Activated naive CD4-positive, alpha-beta T cell treated with anti-CD3 and anti-CD28 coated beads for 36 hours (primary cell): ENCODE measurements at places on chromosomes 16 and 17.

GRCh38 chr17:39014795-39015545 is 47.8 kb upstream of the FBXO47 start:
- no peak for DNase-seq

DNA sequence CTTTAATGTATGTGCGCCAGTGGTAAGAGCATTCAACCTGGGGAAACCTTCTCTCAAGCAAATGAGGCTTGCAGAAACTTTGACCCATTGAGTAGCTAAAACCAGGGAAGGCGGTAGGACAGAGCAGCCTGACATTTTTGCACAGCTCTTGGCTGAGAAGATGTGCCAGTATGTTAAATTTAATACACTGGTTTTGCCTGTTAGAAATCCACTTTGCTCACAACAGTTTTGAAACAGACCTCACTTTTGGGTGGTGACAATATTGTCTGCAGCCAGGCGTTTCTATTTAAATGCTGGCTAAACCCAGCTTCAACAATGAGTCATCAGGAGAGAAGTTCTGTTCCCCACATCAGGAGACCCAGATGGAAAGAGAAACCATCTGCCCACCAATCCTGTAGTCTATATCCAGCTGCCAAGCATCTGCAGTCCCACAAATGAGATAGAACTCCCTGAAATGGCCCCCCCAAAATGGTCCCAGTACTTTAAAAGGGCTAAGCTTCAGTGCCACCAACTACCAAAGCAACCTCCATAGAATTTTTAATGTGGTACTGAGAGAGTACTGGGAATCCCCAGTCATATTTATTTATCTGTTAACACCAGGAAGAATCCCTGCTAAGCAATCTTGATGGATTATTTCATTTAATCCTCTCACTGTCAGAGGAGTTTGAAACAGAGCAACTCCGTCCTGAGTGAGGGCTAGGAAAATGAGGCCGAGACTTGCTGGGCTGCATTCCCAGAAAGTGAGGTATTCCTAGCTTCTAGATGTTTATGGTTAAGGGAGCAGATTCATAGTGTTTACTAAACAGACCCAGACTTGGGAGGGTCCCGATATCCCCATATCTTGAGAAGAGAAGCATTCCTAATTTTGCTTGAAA is 29.0 kb upstream of the CLEC3A start:
- no peak for DNase-seq

DNA sequence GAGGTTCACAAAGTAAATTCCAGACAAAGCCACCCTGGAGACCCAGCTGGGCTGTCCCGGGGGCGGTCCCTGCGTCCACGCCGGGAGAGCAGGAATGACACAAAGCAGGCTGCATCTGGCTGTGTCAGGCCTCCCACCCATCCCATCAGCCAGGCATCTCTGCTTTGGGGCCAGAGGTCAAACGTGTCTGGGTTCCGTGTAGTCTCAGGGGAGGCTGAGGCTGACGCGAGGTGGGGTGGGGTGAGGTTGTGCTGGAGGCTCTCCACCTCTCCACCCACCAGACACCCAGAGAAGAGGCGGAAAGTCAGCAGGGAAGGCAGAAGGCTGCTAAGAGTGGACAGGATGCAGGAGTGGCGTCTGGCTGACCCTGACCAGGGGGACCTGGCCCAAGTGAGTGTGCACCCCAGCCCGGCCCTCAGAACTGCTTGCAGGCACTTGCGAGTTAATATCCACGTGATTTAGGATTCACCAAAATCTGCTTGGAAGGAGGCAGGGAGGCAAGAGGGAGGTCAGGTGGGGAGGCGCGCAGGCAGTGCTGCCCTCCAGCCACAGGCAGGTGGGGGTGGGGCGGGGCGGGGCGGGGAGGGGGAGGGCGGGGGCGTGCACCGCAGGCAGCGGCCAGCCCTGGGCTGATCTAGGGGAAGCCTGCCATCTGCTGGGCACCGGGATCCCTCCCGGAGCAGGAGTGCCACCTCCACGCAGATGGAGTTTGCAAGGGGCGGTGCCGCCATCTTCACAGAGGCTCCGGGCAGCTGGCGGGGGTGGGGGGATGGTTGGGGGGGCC is 44.3 kb downstream of the TBC1D16 start:
- peak; percentile 95 for DNase-seq

- DNase-seq, result peak; percentile 30
Measured at GRCh38 chr17:28385406-28385805, 13.9 kb downstream of the SARM1 start.

DNA sequence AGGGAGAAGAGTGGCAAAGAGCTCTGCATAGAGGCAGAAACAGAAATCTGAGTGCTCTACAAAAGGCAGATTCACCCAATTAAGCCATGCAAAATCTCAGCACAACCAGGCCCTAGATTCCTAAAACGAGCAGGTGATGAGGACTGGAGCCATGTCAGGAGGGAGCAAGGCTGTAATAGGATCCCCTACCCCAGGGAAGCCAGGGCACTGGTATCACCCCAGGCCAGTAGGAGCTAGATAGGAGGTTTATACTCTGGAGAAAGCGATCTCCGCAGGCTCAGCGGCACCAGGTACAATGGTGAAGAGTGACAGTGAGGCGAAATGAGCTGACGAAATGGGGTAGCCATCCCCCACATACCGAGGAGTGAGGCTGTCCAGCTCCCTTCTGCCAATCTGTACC is 171.5 kb downstream of the PARN start:
- DNase-seq, result no peak

- DNase-seq, result peak; percentile 47
Measured at GRCh38 chr17:34840750-34841149, 120.5 kb downstream of the CCT6B start.
